ENCODE measurements at places on chromosomes 13 and 19. TPM values are rescaled to one million over a fixed set of nuclear protein-coding genes. Genes with fewer than 3 reads are reported as not detected.

- no peak for DNase-seq
These were observed 2596.2 kb downstream of the PCDH9 start for GRCh38 chr13:64633948-64634347.

SWSAP1 gene
- total RNA-seq = 2.1 TPM

DNA sequence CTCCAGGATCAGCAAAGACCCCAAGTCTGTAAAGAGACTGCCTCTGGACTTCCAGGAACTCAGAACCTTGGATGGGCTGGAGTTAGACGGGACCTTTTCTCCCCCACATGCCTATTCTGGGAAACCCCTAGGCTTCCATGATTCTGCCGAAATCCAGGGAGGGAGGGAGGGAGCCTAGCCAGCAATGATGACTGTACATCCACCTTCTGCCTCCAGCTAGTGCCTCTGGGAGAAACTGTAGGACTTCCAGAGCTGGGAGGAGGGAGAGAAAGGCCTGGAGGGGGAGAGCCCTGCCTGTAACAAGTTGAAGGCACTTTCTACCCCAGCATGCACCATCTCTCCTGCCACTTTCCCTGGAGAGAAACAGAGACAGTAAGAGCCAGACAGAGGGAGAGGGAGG, 6.0 kb upstream of the HAS1 start:
- no peak for DNase-seq

PSG2 gene
- not detected for total RNA-seq

- DNase-seq = no peak
These were observed 5.3 kb downstream of the ARHGEF7 start for GRCh38 chr13:111120422-111120821.

DNA sequence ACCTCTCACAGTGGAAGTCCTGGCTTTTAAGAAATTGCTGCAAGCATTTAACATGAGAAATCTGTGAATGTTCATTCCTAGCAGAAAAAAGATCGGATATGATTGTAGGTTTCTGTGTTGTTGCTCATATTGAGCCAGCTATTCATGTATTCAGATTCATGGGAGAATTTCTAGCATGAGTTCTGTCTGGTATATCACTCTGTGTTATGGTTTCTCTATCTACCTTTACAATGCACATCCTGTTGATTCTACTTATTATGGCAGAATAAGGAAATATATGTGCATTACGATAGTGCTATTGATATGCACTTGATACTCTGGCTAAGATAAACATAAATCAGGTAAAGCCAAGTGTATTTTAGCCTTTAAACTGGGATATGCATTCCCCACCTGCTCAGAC, 138.2 kb downstream of the KCNRG start:
- DNase-seq = no peak

DNA sequence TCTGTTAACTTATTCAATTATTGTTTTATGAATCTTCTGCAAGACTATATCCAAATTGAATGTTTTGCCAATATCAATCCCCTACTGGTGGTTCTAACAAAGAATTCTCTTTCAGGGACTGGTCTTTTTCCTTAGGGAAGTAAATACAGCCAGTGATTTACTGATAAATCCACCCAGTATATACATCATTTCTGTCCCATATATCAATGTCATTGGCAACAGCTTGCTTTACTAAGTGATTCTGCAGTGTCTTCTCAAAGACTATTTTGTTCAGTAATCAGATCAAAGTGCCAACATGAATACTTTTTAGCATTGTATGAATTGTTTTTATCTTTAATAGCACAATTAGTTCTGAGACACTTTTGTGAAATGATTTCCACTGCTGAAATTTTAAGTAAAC, 114.0 kb upstream of the OBI1 start:
- no peak for DNase-seq

DNA sequence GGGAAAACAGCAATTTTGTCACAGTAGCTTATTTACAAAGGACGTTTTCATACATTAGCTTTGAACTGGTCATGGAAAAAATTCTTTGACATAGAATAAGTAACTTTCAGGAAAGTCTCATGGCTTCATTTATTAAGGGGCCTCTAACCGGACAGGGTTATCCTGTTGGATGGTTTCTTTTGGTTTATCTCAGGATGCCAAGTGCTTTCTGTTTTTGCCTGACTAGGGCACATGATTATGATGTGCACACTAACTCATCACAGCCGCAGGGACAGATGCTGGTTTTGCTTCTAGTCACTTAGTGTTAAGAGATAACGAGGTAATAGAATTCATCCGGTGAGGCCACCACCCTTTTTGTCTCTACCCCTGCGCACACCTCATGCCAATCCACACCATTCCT, 53.0 kb downstream of the TGDS start:
- DNase-seq = no peak

SIAH3 gene
- 1.2 TPM for total RNA-seq

POU2F2 gene
- 53.4 TPM for total RNA-seq

DNA sequence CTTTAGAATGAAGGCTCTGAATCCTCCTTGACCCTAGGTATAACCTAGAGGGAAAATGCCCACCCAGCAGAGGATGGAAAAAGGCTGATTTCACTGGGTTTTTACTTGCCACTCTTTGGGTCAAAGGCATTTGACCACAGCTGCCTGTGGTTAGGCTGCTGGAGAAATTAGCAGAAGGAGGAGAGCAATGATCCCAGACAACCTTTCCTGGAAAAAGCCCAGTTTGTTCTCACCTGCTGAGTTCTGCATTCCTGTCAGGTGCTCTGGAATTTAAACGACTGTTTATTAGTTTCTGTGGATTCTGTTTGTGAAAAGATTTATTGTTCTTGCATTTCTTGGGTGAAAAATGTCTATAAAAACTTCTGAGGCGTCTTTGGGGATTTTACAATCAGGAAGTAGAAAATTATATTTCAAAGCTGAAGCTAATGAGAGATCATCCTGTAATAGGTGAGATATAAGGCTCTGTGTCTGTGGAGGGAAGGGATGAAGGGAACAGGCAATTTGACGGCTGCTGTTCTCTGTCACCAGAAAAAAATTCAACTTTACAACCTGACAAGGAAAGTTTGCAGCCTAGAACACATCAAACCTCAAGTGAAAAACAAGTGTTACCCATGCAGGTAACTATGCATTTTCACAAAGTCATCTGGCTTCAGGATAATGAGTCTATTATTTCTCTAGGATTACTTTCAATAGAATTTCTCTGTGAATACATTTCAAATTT, 519.7 kb downstream of the DIAPH3 start:
- no peak for DNase-seq

DNA sequence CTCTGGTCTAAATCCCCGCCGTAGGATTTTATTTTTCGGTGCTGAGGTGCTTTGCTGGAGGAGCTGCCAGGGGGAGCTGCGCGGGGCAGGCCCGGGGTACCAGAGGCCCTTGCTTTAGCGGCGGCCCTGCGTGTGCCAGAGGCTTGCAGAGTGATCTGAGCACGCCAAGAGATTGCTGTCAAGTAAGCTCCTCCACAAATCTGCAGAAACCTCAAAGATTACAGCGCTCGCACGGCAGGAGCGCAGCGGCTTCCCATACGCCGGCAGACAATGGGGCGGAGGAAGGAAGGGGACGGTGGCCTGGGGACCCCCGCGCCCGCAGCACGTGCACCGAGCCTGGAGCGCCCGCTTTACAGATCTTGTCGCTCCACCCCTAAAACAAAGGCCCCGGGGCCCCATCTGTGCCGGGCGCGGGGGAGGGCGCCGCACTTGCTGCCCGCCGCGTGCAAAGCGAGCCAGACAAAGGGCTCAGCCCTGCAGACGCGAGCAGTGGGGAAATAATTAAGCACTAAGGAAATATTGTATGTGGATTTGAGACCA, 9.1 kb upstream of the C19orf12 start:
- peak; percentile 56 for DNase-seq

BRCA2 gene
- 3.0 TPM for total RNA-seq

CAMSAP3 gene
- 47.6 TPM for total RNA-seq

GRCh38 chr19:5260381-5260967, 80.1 kb downstream of the PTPRS start:
- no peak for DNase-seq

Data from glutamatergic neuron (in vitro differentiated cells).